ENCODE measurements at places on chromosomes 1 and 21.

DNA sequence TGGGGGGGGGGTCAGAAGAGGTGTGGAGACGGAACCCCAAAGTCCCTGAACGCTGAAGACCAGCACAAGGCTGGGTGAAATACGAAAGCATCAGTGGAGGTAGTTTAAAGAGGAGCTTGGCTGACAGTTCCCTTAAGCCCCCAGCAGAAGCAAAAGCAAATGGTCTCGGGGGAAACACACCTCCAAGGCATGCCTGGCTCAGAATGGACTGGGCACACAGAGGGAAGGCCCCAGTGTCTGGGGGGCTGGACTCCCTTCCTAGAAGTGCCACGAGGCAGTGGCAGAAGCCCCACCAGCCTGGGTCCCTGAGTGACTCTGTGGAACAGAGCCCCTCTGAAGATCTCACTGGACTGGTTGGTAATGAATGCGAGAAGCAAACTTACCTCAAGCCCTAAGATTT, 43.9 kb downstream of the UBE2G2 start:
- DNase-seq, result no peak

- no peak for DNase-seq
These were observed 83.4 kb downstream of the VPS26C start for GRCh38 chr21:37183749-37184148.

DNA sequence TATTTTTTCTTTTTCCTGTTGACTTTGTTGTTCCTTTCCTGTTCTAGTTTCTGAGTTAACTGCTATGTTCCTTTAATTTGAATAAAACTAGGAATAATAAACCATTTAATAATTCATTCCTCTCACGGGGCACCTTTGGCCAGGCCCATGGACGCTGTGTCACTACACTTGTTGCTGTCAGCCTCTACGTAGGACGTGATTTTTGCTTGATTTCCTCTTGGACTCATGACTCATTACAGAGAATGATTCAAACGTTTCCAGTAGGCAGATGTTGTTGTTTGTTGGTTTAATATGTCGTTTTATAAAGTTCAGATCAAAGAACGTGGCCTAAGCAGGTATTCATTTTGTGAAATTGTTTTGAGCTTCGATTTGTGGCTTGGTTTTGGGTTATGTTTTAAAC, 9.1 kb upstream of the SLC19A1 start:
- no peak for DNase-seq

GRCh38 chr21:24852610-24853195, 754.6 kb downstream of the MRPL39 start:
- DNase-seq, result no peak

GRCh38 chr1:99820546-99820945, 29.6 kb upstream of the AGL start:
- DNase-seq, result no peak

GRCh38 chr1:178282949-178283367, 189.1 kb downstream of the RASAL2 start:
- no peak for DNase-seq

DNA sequence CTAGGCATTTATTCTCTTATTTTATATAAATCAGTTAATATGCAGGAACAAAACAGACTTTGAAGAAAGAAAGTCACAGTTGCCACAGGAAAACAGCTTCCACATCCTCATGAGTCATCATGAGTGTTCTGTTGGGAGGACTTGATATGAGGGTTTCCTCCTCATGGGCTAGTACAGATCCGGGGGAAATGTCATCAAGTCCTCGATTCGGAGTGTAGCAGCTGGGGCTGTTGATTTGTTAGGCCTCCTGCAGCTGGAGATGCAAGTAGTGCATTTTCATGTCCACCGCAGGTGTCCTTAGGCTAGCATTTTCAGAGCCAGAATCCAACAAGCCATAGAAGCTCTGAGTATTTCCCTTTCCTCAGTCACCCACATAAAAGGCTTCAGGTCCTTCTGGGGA, 36.7 kb downstream of the ADAM30 start:
- no peak for DNase-seq

DNA sequence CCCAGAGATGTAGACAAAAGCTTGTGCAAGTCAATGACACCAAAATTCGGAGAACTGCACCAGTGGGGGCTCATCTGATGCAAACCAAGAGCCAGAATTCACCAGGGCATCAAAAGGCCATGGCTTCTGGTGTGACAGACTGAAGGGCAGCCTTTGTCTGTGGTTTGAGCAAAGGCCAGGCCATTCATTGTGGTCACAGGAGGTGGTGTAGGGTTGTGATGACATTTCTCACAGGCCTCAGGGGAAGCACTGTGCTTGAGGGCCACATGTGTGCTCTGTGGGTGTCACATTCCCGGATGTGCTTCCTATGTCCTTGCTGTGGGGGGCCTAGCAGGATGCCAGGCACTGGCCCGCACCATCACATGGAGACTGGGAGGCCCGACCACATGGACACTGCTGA, 22.5 kb upstream of the KCNE1 start:
- DNase-seq, result no peak

DNA sequence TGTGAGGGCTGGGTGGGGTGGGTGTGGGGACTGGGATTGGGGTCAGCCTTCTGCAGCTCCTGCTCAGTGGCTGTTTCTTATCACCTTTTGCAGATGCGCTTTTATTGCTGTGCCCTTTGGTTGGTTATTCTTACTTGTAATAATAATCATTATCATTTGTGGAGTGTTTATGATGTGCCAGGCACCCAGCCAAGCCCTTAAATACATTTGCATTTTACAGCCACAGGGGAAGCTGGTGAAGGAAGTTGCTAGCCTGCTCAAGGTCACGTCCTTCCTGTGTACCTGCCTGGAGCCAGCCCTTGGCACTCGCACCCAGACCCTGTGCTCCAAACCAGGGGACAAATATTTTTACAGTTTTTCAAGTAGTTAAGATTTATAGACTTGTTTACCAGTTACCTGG, 144.0 kb downstream of the PGBD5 start:
- no peak for DNase-seq

DNA sequence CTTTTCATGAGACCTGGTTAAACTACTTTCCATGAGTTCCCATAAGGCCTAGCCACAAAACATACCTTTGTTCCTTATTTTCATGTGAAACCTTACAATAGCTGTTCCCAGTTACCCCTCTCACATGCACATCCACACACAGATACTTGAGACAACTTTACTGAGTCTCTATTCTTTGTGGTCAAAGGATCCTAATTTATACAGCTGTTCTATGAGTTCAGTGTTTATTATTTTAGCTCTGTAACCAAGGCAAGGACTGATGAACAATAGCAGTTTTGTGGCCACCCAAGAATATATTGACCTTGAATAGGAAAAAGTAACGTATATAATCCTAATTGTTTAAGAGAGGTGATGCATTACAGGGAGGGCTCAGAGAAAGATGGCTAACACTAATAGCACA, 160.5 kb upstream of the CACYBP start:
- no peak for DNase-seq

DNA sequence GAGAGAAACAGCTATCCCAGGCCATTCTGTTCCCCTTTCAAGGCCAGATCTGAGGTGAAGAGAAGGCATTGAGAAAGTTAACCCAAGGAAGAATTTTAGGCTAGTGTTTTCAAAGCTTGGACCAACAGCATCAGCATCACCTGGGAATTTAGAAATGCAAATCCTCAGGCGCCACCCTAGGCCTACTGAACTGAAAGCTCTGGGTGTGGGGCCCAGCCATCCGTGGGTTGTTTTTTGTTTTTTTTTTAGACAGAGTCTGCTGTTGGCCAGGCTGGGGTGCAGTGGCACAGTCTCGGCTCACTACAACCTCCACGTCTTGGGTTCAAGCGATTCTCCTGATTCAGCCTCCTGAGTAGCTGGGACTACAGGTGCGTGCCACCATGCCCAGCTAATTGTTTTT, 98.6 kb downstream of the RNF220 start:
- DNase-seq, result no peak

GRCh38 chr1:224377676-224378006, 21.0 kb downstream of the CNIH4 start:
- DNase-seq, result no peak

- DNase-seq, result no peak
These were observed 27.0 kb upstream of the PPP1R15B start for GRCh38 chr1:204438628-204439027.

- DNase-seq, result no peak
These were observed at the start of gene IFNLR1 for GRCh38 chr1:24186993-24187790. TSS of gene IFNLR1 (minus strand) at chr1:24187289. CDS start at chr1:24187248, 41 bp downstream.

DNA sequence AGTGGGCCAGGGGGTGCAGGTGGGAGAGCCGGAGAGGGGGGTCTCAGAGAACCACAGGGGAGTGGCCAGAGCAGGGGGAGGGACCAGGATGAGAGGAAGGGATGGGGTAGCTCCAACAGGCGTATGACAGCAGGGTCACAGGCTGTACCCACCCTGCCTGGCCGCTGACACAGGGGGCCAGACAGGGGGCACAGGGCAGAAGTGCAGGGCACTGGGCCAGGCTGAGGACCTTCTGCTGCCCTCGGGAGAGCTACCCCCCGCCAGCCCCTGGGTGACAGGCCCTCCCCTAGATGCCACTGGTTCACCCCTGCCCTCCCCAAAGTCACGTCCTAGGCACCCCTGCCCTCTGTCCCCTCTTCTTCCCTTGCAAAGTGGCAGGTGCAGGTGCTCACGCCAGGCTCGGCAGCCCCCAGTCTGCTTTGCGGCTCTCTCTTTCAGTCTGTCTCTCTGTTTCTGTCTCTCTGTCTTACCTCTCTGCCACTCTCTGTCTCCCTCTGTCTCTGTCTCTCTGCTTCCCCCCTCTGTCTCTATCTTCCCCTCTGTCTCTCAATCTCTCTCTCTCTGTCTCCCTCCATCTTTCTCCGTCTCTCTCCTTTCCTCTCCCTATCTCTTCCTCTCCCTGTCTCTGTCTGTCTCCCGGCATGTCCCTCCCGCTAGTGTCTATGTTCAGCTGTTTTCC, 48.5 kb downstream of the WNT9A start:
- DNase-seq, result no peak

DNA sequence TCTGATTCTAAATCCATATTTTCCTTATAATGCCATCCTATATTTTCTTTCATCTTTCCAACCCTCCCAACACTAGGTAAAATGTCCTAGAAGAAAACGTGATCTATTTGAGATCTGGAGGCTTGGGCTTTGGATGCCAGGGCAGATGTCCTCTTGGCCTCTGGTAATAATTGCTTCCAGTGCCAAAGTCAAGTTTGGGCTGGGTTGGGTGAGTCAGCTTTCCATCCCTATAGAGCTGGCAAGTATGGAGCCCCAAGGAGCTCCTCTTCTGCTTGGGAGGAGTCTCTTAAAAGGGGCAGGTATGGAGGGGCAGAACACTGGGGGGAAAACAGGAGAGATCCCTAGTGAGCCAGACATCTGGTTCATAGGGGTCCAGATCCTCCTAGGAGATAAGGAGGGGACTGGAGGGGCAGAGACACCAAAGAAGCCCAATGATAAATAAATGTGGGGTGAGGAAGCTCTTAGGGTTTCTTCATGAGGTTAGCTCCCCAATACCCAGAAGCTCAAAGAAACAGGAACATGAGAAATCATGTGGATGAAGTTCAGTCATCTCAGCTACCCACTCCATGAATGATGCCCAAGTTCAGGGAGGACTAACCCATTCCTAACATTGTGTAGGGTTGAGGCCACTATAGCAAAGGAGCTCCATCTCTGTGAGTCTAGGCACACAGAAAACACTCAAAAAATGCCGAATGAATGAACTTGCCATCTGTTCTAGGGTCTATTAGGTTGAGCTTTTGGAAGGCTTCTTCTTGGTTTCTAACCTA, 3.5 kb downstream of the C1orf116 start:
- no peak for DNase-seq

- DNase-seq, result peak; percentile 94
These were observed 47.1 kb downstream of the ATP2B4 start for GRCh38 chr1:203673550-203674411.

GRCh38 chr21:25039461-25040380, 567.6 kb downstream of the MRPL39 start:
- DNase-seq, result peak; percentile 24

DNA sequence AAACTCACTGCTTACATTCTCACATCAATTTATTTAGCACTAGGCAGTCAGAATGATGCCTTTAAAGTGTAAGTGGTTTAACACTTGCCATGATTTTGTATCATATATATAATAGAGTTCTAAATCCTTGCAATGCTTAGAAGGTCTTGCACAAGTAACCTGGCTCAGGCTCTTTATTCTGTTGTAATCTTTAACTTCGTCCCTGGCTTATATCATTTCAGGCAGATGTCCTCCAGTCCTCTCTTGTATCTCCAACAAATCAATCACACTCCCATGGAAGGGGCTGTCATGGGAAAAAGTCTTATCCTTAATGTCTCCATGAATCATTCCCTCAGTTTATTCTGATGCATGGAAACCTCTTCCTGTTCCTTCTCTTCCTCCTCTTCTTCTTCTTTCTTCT, 841.6 kb upstream of the B3GALT2 start:
- DNase-seq, result no peak

GRCh38 chr1:235450886-235451483, 53.3 kb downstream of the B3GALNT2 start:
- no peak for DNase-seq

- no peak for DNase-seq
These were observed 5.7 kb upstream of the ABCG1 start for GRCh38 chr21:42213082-42213774.

DNA sequence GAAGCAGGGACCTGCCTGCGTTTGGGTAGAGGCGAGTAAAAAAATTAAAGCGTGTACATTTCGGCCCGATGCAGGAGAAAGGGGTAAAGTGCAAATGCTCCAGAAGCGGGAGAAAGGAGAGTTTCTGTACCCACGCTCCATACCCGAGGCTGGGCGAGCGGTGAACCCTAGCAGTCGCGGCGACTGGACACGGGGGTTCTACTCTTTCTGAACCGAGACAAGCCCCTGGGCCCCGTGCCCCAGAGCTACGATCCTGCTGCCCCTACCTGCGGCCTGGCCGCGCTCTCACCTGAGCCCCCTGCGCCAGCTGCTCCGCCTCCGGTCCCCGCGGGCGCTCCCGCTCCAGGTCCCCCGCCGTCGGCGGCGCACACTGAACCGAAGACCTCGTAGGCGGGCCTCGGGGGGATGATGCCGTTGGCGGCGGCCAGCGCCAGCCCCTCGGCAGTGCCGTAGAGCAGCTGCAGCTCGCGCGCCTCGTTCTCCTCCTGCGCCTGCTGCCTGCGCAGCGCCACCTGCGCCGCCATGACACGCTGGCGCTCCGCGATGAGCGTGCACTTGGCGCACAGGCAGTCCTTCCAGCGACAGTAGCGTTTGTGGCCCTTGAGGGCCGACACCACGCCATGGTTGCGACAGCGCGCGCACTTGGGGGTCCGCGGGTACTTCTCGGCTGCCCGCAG, 2.4 kb downstream of the DMRTA2 start:
- no peak for DNase-seq

DNA sequence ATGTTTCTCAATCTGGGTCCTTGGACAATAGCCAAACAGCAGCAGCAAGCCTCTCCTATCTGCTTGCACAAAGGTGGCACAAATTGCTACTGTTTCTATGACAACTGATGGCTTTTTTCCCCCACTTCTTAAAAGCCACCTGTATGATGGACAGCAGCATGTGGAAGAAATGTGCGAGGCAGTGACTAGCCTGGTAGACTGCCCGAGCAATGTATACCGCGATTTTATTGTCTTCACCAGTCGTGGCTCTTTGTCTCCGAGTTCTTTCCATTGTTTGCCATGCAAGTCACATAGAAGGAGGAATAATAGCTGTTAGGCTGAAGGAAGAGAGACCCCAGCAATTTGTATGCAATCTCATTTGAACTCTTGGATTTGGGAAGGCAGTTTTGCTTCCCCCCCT, 79.4 kb downstream of the S1PR1 start:
- no peak for DNase-seq

- no peak for DNase-seq
These were observed 13.3 kb upstream of the PLCH2 start for GRCh38 chr1:2462819-2463218.

All from SW 1271 (cell line).